ENCODE measurements at places on chromosomes 4 and X.

- no peak for DNase-seq
Measured at GRCh38 chr4:18641334-18641733, 619.8 kb upstream of the LCORL start.

- DNase-seq, result no peak
Measured at GRCh38 chr4:127249767-127250108, 383.0 kb upstream of the INTU start.

- DNase-seq, result no peak
Measured at GRCh38 chr4:123116412-123116811, 194.0 kb upstream of the NUDT6 start.

GRCh38 chrX:30388325-30388724 is 79.1 kb upstream of the NR0B1 start:
- no peak for DNase-seq

DNA sequence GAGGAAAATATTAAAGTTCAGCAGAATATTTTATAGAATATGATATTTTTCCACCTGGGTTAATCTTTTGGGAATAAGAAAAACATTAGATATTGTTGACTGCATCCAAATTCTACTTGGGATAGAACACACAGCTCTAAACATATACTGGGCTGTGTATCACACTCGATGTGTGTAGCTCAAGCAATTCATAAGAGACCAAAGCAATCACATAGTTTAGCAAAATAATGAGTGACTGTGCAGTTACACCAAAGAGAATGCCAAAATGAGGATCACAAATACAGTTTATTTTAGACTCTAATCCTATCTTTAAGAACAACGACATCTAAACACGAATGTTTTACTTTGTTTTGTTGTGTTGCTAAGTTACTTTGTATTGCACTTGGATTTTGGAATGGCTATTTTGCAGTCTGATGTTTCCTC is 101.2 kb downstream of the CBR4 start:
- no peak for DNase-seq

DNA sequence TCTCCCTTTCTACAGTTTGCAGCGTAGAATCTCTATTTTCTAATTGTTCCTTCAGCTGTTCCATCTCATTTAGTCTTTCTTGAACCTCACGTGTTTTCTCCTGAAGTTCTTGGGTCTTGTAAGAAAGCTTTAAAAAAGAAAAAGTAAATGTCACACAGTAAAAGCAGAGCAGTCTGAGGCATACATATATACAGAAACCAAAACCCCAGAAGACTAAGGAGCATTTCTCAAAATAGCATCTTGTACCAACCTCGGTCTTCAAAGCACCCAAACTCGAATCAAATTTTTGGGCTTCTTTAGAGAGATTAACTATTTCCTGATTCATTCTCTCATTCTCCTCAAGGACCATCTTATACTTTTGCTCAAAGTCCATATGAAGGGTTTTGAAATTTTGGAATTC is 39.4 kb downstream of the CENPE start:
- no peak for DNase-seq
